ENCODE measurements at places on chromosomes 13 and 19.

DNA sequence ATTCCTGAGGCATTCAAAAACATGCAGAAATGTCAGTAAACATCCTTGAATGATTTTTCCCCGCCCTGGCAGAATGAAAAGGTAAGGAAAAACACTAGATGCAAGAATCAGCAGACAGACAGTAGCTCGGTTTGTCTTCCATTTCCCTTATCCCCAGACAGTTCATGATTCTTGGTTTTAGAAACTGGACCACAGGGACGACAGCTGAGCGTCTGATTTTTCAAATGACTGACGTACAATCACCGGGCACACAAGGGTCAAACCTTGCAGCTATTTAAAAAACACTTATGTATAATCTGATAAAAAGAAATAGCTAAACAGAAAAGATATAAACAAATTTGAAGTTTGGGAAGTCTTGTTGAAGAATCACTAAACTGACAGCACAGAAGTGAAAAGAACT is 47.1 kb downstream of the DCLK1 start:
- no peak for DNase-seq

DNA sequence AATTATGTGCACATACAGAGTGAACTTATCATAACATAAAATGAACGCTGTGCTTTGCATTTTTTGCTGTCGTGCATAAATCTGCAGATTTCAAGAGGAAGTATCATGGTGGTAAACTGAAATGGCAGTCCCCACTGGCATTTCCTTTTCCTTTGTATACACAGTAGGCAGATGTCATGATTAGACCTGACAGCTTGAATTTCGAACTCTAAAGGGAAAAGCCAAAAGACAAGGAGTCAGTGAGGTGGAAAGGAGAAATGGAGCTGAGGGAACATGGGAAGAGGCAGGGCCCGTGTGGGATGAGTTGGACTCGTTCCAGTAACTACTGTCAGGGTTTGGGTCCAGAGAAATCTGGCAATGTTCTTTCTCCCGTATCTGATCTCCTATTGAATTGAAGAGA is 454.1 kb upstream of the SGCG start:
- no peak for DNase-seq

DNA sequence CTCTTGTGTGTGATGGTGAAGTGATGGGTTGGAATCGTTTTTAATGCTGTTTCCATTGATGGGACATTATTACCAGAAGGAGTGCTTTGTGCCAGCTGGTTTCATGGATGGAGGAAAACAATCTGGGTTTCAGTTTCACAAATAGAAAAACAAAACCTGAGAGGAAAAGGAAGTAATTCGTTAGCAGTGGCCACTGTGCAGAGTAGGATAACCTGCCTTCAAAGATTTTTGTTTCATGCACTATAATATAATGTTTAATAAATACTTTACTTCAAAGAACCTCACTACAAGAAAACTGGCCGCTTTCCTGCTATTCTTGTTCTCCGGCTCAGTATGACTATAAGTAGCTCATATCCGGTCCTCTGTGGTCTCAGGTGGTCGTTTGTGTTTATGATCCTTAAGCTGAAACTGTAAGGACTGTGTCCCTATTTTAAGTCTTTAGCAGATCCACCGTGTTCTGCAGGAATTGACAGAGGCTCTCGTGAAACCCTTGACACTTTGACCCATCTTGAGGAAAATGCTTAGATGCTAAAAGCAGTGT is 104.7 kb downstream of the GGACT start:
- DNase-seq: no peak

DNA sequence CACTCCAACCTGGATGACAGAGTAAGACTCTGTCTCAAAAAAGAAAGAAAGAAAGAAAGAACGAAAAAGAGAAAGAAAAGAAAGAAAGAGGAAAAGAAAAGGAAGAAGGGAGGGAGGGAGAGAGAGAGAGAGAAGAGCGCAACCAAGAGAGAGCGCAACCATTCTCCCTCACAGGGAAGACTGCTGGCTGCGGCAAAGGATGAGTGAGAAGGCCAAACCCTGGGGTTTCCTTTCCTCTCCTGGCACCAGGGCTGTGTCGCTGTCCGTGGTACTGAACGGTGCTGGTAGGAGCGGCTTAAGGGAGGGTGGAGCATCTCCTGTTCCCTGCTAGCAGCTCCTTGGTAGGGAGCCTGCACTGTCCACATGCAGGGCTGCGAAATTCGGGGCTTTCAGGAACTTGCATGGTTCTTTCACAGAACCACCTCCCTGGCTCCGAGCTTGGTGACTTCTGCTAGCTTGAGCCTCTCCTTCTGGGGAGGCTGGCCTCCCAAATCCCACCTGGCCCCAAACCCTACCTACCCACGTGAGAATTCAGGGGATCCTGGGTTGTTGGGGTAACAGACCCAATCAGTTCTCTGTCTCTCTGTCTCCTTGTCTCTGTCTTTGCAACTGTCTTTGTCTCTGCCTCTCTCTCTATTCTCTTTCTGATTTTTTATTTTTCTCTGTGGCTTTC is 51.1 kb upstream of the ZNRF4 start:
- DNase-seq: peak; percentile 70

GRCh38 chr13:66503890-66504289 is 726.2 kb downstream of the PCDH9 start:
- no peak for DNase-seq

DNA sequence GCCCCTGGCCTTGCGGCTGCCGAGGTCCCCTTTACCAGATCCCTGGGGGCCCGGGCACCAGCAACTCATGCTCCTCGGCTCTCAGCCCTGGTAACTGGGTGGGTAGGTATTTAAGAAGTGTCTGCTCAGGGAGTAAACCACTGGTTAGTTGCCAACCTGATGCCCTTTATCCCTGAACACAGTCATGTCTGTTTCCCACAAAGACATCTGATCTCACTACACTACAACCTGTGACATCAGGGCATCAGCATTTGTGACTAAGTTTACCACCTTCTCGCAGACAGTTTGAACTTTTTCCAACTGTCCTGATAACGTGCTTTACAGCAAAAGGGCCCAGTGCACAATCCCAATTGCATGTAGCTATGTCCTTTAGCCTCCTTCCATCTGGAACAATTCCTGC is 22.0 kb downstream of the GGACT start:
- no peak for DNase-seq

- DNase-seq: peak; percentile 91
These were observed at the start of gene ZNF181 for GRCh38 chr19:34733746-34734536. ZNF181 (plus strand) TSS chr19:34734243; CDS start chr19:34735038, 795 bp downstream.

DNA sequence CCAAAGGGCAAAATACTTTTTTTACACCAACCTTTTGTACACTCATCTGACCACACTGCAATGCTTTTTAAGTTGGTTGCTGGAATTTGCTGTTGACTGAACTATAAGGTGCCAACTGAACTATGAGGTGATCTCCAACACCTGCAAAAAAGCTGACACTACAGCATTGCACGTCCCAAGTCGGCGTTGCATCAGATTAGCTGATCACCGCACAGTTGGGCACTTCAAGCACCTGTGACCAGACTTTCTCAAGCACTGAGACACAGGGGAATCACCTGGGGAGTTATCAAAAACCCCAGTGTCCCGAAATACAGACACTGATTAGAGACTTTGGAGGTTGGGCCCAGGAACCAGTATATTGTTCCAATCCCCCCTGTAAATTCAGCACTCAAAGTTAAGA is 1.1 kb downstream of the NLRP11 start:
- DNase-seq: no peak

GRCh38 chr13:48532506-48533499 is at the start of gene RCBTB2:
RCBTB2 (minus strand) TSS chr13:48533080; CDS start chr13:48521939, 11,141 bp downstream.
- DNase-seq: peak; percentile 99

DNA sequence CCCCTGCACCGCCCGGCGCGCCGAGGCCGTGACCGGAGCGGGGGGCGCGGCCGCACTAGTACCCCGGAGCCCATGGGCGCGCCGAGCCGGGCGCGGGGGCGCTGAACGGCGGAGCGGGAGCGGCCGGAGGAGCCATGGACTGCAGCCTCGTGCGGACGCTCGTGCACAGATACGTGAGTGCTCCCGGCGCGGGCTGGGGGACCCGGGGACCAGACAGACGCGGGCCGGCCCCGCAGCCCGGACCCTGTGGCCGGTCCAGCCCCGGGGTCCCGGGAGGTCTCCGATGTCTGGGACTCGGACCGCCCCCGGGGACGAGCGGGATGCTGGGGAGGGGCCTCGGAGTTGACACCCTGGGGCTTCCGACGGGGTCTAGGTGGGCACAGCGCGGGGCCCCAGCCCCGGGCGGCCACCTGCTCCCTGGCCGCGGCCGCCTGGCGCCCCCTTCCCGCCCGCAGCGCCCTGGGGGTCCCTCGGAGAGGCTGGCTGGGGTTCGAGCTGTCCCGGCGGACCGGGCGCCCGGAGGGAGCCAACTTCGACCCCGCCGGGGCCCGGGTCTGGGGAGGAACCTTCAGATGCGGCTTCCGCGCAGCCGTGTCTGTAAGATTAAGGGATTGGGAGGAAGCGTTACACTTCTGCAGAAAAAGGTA is 568 bp downstream of the ATP11A start:
- DNase-seq: peak; percentile 73

GRCh38 chr13:74406420-74406819 is 272.2 kb upstream of the KLF12 start:
- no peak for DNase-seq

DNA sequence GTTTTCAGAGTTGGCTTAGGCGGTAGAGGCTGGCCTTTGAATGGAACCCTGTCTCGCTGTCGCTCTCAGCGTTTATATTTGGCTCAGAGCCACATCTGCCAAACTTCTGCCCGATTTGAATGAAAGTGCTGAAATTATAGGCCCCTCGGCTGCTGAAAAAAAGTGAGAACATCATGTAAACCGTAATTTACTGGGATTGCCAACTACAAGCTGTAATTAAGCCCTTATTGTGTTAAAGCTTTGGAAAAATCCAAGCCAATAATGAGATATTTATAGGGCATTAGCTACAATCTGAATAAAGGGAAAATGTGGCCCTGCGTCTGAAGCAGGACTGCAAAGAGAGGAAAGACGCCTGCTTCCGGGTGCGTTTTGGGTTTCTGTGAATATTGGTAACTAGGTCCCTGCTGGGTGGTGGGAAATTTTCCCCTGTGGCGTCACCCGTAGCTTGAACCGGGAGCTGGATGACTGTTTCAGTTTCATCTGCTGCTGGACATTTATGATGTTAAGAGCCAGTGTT is 9.9 kb downstream of the DNM2 start:
- no peak for DNase-seq

DNA sequence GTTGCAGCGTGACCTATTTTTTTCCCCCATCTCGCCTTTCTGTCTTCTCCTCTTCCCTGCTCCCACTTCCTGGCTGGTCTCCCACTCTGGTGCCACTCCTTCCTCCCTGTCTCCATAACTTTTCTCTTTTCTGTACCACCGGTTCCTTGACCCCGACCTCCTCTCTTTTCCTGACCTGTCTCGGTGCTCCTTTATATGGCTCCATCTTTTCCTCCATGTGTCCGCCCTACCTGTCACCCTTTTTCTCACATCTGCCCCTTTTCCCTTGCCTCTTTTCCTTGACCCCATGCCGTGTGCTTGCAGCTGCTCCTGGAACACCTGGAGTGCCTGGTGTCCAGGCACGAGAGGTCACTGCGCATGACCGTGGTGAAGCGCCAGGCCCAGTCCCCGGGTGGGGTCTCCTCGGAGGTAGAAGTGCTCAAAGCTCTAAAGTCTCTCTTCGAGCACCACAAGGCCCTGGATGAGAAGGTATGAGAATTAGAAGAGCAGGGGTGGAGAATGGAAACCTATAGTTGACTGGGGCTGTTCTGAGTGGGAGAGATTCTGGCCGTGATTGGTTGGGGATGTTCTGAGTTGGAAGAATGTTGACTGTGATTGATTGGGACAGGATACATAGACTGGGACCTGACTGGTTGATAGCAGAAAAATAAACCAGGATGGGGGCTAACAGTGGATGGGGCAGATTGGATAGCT is 9.3 kb downstream of the PPFIA3 start:
- no peak for DNase-seq

DNA sequence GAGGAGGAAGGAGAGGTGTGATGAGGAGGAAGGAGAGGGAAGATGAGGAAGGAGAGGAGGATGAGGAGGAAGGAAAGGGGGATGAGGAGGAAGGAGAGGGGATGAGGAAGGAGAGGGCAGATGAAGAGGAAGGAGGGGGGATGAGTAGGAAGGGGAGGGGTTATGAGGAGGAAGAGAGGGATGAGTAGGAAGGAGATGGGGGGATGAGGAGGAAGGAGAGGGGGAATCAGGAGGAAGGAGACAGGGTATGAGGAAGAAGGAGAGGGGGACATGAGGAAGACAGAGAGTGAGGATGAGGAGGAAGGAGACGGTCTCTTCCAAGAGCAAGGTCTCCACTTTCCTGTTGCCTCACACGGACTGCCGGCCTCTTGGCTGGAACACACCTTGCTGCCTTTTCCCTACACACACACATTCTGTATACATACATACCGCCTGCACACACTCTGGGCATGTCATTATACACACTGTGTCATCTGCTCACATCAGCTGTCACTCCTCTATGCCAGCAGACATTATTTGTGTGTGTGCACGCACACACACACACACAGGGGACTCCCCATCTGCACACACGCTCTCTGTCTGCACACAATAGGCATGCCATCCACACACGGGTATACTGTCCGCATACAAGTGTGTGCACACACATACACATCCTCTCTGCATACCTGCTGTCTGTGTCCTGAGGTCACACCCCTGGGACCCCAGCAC is 11.1 kb upstream of the VSTM2B start:
- no peak for DNase-seq

- DNase-seq: no peak
These were observed 45.3 kb upstream of the ZNF599 start for GRCh38 chr19:34818270-34818669.

DNA sequence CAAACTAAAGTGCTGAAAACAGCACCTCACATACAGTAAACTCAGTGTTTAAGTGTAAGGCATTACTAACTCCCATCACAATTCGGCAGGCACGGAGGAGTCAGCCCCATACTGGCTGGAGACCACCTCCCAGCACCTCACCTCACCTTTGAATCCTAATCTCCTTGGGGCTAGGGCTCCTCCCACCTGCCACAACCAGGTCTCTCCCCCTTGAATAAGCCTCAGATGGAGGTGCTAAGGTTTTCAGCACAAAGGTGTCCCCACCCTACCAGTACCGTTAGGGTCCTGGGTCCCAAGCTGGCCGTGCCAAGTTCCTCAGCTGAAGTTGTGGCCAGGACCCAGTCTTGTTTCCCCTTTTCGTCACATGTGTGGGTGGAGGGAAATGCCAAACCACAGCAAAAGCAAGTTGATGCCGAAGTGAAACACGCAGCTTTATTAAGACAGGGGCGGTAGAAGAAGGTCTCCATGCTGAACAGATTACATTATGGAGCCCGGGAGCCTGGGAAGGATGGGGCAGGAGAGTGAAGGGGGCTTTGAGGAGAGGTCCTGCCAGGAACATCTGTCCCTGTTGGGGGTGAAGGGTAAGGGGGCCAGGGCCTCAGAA is at the start of gene IGFLR1:
IGFLR1 (minus strand) TSS at position 332 of the 604 bp plus-strand sequence. CDS start 1,272 bp downstream, outside the sequence.
- no peak for DNase-seq

- DNase-seq: no peak
These were observed 536.7 kb upstream of the HTR2A start for GRCh38 chr13:47433461-47434005.

- DNase-seq: peak; percentile 51
These were observed 11.9 kb downstream of the C19orf25 start for GRCh38 chr19:1467215-1467489.

- DNase-seq: peak; percentile 84
These were observed 690 bp upstream of the ARRDC2 start for GRCh38 chr19:18007044-18007916.

DNA sequence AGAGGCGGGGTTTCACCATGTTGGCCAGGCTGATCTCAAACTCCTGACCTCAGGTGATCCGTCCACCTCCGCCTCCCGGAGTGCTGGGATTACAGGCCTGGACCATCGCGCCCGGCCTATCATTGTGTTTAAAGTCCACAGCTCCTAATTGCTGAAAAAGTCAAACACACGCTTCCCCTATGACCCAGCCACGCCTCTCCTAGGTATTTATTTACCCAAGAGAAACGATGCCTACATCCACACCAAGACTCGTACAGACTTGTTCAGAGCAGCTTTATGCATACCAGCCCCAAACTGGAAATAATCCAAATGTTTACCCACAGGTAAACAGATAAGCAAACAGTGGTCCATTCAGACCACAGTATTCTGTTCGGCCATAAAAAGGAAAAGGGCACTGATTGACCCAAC is 15.1 kb downstream of the ZNRF4 start:
- DNase-seq: no peak
